ENCODE measurements at places on chromosomes 3 and 15. TPM values are rescaled to one million over a fixed set of nuclear protein-coding genes. Genes with fewer than 3 reads are reported as not detected.

GRCh38 chr15:41565702-41566101 is 6.7 kb downstream of the TYRO3 start:
- DNase-seq: no peak

- DNase-seq: no peak
Measured at GRCh38 chr15:100769975-100770340, 109.7 kb upstream of the ALDH1A3 start.

GHSR gene
- not detected for total RNA-seq

- no peak for DNase-seq
Measured at GRCh38 chr3:118942671-118943070, 92.0 kb downstream of the IGSF11 start.

DNA sequence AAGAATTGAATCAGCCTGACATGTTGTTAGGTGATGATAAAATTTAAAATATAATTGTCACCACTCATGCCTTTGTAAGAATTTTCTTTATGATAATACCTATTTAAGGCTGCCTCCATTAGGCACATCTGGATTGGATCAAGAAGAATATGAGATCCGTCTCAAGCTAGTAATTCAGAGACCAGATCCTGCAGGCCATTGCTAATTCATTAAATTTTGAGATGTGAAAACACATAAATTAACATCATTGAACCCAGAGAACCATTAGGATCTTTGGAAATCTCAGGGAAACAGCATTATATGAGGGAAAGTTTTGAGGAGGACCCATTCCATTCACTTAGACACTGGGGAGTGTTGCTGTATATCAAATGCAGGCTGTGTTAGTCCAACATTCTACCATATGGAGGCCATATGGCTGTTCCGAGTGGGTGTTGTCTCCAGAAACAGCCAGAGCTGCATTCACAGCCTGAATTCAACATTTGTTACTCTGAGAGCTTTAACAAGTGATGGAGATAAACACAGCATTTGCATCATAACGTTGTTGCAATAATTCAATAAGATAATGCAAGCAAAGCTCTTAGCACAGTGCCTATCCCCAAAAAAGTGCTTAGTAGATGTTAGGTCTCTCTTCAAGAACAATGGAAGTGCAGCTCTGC is 67.4 kb downstream of the DTWD1 start:
- DNase-seq: peak; percentile 82

MED12L gene
- 4.9 TPM for total RNA-seq

SPTSSB gene
- not detected for total RNA-seq

GRCh38 chr3:177333533-177334520 is 136.5 kb upstream of the TBL1XR1 start:
- peak; percentile 29 for DNase-seq

- no peak for DNase-seq
Measured at GRCh38 chr3:23078735-23079134, 124.4 kb upstream of the UBE2E2 start.

PPP1R14D gene
- not detected for total RNA-seq

DNA sequence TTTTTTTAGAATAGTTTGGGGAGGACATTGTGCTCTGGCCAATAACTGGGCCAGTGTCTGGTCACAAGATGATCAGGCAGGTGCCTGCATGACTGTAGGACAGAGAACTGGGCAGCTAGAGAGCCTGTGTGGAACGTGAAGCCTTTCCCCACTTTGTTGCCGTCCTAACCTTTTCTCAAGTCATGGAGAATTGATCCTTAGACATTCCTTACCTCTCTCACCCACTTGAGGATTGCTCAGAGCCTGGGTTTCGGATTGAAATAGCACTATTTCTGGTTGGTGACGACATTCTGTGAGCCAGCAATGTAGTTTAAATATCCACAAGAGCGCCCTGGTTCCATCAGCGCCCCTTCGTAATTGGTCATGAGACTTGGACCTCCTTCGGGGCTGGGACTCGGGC is 138.4 kb downstream of the IGF1R start:
- no peak for DNase-seq

GRCh38 chr15:36400936-36401585 is 178.4 kb upstream of the CDIN1 start:
- no peak for DNase-seq

CDHR4 gene
- not detected for total RNA-seq

LRRK1 gene
- 12.2 TPM for total RNA-seq

DNA sequence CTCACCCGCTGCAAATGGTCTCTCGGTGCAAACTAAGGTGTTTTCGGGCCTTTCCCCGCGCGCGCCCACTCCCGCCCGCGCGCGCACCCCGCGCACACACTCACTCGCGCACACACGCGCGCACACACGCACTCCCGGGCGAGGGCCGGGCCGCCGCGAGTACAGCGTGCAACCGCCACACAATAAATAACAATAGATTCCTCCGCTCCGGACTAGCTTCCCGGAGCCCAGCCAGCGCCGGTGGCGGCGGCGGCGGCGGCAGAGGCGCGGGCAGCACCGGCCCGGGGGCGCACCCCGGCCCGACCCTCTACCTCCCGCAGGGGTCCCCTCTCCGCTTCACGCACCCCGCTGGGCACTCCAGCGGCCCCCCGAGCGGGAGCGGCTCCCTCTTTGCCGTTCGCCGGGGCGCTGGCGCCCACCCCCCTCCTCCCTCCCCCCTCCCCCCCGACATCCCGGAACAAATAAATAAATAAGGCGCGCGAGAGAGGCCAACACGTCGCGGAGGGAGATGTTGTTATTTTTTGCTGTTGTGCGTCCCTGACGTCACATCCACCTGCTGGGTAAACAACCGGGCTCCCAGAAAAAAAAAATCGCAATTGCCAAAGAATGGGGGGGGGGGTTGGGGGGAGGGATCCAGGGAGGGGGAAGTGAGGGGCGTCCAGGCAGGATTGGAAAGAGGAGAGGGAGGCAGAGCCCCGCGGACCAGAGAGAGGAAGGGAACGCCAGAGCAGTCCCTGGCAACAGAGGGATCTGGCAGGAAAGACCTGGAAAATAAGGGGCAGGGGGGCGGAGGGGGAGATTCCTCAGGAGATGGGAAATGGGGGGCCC is at the start of gene FOXP1:
FOXP1 (minus strand) TSS at position 163 of the 828 bp plus-strand sequence. CDS start 385,347 bp downstream, outside the sequence.
- peak; percentile 70 for DNase-seq

- peak; percentile 72 for DNase-seq
Measured at GRCh38 chr3:355622-356021, 159.1 kb downstream of the CHL1 start.

DNA sequence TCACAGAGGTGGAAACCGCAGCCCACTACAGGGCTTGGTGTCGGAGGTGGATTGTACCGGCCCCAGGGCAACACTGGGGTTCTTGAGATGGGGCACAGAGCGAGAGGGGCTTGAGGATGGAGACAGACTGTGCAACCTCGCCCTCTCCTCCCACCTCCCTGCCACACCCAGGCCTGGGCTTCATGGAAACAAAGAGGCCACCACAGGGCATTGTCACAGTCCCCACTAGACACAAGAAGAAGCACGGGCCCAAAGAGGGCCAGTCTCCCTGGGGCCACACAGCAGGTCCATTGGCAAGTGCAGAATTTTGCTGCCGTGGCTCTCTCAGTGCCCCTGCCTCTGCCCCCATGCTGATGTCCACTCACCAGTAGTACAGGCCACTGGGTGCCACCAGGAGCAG is 4.1 kb upstream of the CALML4 start:
- no peak for DNase-seq

THRB gene
- total RNA-seq: 7.4 TPM

DNA sequence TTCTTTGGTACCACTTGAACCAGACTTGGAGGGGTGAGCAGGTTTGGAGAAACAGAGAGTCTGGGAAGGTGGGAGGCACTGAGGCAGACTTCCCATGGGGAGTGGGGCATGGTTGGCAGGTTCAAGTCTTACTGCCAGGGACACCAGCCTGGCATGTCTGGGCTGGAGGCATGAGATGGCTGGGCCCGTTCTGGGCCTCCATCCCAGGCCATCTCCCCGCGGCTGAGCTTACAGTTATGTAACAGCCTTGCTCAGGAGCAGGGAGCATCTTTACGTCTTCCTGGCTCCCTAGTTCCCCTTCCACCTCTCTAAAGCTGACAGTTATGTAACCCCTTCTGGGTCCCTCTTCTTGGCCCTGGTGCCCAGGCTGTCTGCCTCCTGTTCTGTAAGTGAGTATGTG is 12.4 kb downstream of the VIPR1 start:
- DNase-seq: no peak

DNA sequence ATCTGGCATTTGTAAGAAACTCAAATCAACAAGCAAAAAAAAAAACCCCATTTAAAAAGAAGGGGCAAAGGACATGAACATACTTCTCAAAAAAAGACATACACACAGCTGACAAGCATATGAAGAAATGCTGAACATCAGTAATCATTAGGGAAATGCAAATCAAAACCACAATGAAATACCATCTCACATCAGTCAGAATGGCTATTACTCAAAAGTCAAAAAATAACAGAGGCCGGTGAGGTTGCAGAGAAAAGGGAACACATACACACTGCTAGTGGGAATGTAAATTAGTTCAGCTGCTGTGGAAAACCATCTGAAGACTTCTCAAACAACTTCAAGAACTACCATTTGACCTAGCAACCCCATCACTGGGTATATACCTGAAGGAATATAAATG is 199.4 kb upstream of the THBS1 start:
- peak; percentile 55 for DNase-seq

DNA sequence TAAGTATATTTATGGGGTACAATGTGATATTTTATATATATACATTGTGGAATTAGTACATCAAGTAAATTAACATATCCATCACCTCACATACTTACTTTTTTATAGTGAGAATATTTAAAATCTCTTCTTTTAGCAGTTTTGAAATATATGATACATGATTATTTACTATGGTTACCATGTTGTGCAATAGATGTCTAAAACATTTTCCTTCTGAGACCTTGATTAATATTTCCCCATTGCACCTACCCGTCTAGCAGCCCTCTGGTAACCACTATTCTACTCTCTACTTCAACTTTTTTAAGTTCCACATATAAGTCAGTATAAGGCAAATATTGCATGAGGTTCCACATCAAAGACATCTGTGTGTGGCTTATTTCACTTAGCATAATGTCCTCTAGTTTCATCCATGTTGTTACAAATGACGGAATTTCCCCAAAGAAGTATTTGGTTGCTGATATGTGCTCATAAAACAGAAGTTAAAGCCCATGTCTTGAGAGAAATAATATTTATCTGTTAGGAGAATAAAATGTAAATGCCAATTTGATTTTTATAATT is 29.6 kb upstream of the NFKBIZ start:
- no peak for DNase-seq

SPINK8 gene
- total RNA-seq: not detected

APBA2 gene
- 18.2 TPM for total RNA-seq

CNTN6 gene
- not detected for total RNA-seq

DNA sequence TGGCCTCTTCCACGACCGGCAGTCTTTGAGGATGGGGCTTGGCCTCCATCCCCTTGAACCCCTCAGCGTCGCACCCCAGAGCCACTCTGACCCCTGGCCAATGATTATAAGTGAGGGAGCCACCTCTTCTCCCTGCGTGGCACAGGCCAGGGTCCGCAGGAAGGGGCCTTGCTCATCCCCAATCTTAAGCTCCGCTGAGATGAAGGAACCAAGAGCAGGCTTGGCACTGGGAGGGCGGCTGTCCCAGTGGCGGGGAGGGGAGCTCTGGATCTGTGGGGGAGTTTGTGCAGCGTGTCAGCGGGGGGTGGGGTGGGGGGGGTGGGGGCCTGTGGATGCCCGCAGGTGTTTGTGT is 13.8 kb upstream of the ADPGK start:
- no peak for DNase-seq

- no peak for DNase-seq
Measured at GRCh38 chr3:132273036-132273435, 44.2 kb upstream of the ACP3 start.

DNA sequence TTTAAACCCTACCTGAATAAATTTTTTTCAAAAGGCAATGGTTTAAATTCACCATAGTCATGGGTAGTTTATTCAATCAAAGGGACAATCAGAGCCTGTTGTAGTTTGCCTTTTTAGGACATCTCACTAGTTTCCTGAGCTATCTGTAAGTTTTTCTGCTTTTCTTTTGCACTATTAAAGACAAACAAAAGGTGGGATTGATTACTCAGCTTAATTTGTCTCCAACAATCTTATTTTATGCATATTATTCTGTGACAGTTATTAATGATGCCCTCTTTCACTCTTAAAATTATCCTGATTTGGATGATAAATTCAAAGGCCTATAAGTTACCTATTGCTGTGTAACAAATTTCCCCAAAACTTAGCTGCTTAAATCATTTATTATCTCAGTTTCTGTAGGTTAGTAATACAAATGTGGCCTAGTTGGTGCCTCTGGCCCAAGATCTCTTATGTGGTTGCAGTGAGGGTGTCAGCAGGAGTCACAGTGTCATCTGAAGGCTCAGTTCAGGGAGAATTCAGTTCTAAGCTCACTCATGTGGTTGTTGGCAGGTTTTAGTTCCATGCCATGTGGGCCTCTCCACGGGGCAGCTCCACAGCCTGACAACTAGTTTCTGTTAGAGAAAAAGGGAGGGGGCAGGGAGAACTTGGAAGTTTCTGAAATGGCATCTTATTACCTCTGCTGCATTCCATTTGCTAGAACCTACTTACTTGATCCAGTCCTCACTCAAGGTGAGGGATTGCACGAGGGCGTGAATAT is 16.0 kb downstream of the ARMC8 start:
- no peak for DNase-seq

GRCh38 chr3:98646680-98647079 is 53.3 kb upstream of the CPOX start:
- DNase-seq: no peak

FETUB gene
- not detected for total RNA-seq

DNA sequence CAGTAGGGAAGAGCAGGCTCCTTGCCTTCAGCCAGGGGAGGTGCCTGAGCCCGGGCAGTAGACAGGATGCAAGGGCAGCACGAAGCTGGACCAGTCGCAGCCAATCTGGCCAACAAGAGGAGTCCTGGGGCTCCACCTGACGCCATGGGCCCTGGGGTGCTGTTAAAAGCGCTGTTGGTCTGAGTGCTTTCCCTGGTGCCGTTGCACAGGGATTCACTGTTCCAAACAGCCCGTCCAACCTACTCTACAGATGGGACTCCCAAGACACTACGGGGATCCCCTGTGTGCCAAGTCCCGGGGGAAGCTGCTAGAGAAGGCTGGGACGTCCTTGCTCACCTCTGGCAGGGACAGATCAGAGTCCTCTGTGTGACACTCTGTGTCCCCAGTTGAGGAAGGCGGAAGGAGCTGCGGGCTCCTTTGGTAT is 632 bp downstream of the CTSH start:
- no peak for DNase-seq

DNA sequence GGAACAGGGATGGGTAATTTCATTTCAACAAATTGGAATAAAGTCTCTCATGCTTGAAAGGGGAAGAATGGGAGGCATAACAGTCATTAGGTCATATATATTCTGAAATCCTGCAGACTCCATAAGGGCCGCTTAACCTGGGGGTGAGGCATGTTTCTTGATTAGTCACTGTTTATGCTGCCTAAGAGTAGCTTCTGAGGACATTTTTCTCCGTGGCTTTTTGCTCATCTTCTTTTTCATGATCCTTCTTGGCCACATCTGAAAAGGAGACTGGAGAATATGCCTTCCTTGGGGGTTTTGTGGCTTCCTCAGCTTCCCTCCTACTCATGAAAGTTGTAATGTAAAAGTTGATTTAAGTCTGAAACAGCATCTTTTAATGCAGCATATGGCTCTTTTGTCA is 20.0 kb upstream of the CFAP20DC start:
- DNase-seq: no peak

All from fibroblast of lung (primary cell).